ENCODE measurements at places on chromosomes 1 and 21.

GRCh38 chr1:83901547-83902155 is 97.3 kb downstream of the TTLL7 start:
- no peak for DNase-seq

DNA sequence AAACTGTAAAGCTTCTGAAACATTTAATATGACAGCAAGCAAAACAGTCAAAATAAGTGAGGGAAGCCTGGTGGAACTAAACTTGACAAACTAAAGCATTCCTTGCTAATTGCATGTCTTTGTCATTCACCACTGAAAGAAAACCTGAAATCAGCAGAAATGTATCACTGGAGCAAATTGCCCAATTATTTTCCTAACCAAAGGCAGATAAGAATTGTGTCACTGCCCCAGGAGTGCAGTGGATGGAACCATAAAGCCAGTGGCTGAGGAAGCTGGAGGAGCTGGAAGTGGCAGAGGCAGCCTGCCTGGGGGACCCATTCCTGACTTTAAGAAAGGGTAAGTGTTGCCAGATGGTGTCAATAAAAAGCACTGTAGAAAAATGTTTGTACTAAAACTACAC is 2.7 kb upstream of the SLC30A10 start:
- DNase-seq = no peak

DNA sequence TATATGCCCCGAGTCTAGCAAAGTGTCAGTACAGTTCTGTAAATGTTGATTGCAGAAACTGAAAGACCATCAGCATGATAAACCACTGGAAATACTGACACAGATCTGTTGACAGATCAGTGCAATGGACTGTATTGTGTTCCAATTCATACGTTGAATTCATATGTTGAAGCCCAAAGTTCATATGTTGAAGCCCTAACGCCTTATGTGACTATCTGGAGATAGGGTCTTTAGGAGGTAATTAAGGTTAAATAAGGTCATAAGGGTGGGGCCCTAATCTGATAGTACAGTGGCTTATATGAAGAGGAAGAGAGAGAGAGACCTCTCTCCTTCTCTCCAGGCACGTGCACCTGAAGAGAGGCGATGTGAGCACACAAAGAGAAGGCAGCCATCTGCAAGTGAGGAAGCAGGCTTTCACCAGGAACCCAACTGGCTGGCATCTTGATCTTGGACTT is 144.7 kb downstream of the MRPL39 start:
- DNase-seq = no peak

DNA sequence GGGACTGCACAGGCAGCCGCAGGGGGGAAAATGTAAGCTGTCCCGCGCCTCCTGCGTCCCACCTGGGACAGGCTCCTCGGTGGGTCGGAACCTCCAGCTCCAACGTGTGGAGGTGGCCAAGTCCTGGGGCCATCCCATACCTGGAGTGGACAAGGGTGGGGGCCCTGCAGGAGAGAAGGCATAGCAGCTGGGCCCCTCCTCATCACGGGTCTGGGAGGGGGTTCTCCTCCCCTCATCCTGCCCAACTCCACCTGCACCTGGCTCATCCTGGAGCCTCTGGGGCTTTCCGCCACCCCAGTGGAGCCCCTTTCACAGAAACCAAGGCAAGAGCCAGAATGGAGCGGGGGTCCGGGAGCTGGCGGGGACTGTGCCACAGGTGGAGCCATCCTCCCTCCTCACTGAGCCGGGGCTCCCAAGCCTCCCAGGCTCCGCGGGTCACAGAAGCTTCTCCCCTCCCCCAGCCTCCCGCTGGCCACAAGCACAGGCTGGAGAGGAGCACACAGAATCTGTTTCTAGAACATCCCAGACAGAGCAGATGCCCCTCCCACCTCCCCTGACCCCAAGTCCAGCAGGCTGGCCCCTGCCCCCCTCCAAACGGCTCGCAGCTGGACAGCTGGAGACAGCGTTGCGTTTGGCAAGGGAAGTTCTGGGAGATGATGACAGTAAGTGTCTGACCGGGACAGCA is 65.8 kb downstream of the MEGF6 start:
- DNase-seq = no peak

DNA sequence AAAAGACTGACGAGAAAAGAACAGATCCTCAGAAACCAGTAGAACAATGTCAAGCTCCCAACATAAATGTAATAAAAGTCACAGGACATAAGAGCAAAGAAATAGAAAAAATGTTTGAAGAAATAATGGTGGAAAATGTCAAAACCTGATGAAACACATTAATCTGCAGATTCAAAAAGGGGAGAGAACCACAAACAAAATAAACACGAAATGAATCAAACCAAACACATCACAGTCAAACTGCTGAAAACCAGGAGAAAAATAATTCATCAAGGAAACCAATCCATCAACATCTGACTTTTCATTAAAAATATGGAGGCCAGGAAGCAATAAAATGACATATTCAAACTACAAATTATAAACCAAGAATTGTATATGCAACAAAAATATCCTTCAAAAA is 31.9 kb downstream of the TRIM33 start:
- no peak for DNase-seq

DNA sequence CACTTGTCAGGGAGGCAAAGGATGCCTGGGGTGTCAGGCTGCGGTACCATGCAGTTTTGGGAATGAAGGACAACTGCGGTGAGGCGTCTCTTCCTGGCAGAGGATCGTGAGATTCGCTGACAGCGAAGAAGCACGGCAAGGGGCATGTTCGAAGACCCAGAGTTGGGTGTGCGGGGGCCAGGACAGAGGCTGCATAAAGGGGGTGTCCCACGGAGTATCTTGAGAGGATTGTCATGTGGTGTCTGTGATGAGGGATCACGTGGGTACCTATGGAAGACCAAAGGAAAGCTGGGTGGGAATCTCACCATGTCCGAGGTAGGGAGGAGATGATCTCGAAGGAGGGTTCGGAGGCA is 372 bp downstream of the SLC25A44 start:
- no peak for DNase-seq

- no peak for DNase-seq
Measured at GRCh38 chr21:32768530-32768929, 3.0 kb downstream of the PAXBP1 start.

DNA sequence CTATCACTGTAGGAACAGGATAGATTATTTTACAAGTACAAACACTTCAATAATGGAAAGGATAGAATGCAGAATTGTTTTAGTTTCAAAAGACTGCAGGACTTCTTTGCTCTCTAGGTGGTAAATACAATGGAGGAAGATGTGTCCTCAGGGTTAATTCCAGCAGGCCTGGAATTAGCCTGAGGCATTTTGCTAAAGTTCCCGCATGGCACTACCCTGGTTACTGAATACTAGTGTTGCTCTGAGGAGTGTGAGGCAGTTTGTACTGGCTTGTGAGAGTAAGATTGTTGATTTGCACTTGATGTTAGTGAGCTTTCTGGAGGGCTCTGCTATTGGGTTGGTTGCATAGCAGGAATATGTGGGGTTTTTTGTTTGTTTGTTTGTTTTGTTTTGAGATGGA is 61.4 kb downstream of the FASLG start:
- no peak for DNase-seq

DNA sequence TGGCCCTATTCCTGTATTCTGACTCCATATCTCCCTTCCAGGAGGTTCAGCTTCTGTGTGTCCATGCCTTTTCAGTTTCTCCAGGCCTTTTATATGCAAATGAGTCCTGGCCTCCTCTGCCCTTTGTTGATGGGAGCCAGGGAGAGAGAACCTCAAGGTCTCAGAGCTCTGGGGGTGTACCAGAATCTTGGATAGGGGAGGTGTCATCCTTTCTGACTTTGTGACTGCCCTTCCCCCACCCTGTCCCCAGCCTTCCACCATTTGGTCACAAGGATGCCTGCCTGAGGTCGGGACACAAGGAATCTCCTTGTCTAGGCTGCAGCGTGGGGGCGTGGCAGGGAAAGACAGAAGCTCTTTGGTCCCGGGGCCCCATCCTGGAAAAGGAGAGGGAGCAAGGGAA is 18.6 kb downstream of the LURAP1 start:
- no peak for DNase-seq

DNA sequence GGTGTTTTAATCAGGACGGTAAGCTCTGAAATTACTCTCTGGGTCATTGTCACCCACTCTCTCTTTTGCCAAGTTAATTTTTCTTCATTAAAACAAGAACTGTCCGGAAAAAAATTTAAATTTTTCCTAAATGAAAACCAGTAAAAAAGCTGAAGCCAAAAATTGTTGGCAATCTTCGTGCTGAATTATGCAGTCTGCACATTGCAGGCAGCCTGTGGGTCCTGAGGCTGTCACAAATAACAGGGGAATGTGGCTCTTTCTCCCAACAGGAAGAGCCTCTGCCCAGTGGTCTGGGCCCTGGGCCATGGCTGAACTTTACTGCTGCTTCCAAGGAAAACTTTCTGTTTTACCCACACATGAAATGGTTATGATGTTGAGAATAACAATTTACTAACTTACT is 153.9 kb upstream of the SPAG17 start:
- DNase-seq = no peak

DNA sequence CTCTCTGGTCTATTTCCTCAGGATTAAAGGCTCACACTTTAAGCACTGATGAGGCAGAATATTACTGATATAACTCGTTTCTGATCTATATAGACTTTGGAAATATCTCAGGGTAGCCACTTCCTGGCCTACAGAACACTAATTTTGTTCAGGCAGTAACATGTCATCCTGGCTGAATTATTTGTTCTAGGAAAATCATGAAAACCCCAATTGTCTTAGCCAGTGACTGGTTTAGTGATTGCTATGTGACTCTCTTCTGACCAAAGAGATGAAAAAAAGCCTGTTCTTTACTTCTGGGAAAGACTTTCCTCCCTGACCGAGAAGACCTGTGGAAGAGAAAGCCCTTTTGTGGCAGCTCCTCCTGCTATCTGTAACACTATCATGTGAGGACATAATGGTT is 453.7 kb downstream of the SETD4 start:
- no peak for DNase-seq

GRCh38 chr1:235642011-235642942 is 7.3 kb downstream of the GNG4 start:
- peak; percentile 56 for DNase-seq

- DNase-seq = peak; percentile 25
Measured at GRCh38 chr1:200038981-200039848, 11.7 kb downstream of the NR5A2 start.

GRCh38 chr1:164563721-164564360 is 4.9 kb downstream of the PBX1 start:
- no peak for DNase-seq

DNA sequence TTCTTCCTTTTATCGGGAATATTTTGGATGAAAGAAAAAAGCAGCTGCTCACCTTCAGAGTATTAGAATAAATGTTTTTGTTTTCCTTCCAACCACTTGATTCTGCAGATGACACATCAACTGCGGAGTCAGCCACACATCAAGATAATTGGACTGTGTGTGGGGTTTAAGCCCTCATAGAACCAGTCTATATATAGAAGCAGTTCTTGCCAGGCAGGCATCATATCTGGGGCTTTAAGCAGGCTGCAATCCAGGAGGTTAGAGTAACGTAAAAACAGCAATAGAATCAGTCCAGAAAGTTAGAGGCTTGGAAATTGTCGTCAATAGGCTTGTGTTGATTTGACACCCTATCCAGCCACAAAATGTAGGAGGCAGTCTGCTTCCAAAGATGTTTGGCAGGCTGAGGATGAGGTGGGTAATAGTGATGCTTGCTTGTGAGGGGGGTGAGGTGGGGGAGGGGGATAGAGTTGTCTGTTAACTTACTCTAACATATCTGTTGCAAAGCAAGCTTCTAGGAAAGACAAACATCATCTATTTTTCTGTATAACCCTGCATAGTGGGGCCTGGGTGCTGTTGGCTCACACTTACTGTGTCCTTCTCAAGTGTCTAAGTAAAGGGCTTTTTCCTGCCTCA is 64.8 kb downstream of the PEX14 start:
- DNase-seq = no peak

GRCh38 chr1:22267413-22268175 is 124.7 kb upstream of the WNT4 start:
- no peak for DNase-seq

- peak; percentile 6 for DNase-seq
Measured at GRCh38 chr1:200075938-200076546, 48.5 kb downstream of the NR5A2 start.

DNA sequence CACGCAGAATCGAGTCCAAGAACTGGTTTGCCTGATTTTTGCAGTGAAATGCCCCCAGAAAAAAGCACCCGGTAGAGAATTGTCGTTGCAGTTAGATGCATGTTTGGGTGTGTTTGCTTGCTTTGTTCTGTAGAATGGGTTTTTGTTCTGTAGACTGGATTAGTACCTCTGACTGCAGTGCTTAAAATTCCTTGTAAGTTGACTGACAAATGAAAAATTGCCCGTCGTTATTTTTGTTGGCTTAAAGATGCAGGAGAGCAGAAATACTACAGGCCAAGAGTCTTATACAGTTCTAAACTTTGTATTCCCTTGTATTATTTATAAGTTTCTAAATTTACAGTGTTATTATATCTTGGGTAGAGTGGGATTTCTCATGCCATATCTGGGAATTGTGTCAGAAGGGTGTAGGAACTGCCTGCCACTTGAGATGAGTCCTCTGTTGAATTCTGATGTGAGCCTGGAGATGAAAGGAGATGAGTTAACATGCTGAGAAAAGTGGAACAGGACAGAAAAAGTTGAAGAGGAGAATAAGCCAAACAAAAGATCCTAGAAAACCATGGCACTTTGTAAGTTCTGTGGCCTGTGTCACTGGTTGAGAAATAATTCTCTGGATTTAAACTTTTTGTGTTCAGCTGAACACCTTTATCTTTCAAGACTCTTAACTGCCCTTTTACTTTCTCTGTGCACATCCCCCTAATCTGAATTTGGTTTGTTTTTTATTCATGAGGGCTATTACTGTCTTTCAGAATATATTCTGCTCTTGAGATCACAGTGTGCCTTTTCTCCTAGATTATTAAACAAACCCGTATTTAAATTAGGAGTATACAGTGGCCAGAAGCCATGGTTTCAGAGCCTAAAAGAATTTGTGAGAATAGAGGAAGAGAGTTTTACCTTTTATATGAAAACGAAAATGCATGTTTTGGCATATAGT is 1.4 kb downstream of the DESI2 start:
- no peak for DNase-seq

DNA sequence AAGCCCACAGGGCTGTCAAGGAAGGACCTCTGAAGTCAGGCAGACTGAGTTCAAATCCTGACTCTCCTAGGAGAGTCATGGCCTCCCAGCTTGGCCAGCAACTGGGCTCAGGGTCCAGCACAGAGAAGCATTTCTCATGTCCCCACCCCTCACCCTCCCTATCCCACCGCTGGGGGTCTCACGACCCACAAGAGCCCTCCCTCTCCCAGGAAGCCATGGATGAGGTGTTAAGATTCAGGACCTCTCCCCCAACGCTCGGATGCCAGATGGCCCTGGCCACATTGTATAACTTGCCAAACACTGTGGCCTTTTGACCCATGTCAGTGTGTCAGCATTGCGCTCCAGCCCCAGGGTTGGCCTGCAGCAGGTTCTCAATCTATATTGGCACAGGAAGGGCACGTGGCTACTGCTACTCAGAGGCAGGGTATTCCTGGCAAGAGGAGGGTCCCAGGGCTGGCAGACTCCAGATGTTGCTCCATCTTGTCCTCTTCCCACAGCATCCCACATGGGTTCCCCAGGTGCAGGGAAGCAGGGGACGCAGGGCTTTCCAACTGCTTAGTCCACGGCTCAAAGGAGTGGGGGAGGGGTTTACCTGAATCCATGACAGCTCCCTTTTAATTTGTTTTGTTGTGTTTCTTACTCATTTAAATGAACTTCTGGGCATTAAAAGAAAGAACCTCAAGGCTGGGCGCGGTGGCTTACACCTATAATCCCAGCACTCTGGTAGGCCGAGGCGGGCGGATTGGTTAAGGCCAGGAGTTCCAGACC is 10.5 kb downstream of the SLC2A1 start:
- no peak for DNase-seq

Measured in inflammatory macrophage treated with lipopolysaccharide for 1 hour (primary cell).